ENCODE measurements at places on chromosomes 13 and 19. TPM values are rescaled to one million over a fixed set of nuclear protein-coding genes. Genes with fewer than 3 reads are reported as not detected.
A peak's percentile ranks its signal among the peaks of the same experiment; 100 is the strongest.

DNA sequence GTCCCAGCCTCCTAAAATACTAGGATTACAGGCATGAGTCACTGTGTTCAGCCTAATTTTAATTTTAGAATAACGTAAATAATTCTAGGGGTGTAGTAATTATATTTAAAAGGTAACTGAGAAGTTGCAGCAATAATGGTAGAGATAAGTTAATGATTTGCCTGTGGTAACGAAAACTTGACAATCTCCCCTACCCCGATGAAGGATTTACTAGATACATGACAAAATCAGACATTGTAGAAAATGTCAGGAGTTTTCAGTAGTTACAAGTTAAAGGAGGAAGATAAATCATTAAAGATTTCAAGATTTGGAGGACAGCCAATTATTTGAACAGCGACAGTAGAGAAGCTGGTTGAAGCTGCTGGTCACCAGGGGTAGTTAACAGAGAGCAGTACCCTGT, 652.2 kb upstream of the PCDH20 start:
- H3K36me3 ChIP-seq = no peaks in the 10 kb centered on the region
- H3K4me3 ChIP-seq = no peak overlapping the region
- no peaks in the 10 kb centered on the region for H3K4me1 ChIP-seq

DNA sequence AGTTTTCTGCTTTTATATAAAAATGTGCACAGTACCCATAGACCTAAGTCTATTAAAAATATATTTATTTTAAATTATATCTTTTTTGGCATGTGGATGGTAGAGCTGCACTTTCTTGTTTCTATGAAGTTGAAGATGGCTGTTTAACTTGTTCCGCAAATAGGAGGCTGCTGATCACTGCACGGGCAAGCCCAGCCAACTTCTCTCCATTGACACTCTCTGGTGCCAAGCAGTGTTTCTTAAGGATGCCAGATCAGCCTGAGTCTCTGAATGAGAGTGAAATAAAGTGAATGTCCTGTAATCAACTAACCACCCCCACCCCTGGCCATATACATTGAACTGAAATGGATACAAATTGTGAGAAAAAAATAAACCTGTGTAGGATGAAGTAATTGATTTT, 202.9 kb upstream of the KLHL1 start:
- no peak overlapping the region for H3K4me3 ChIP-seq
- no peak for DNase-seq
- no peaks in the 10 kb centered on the region for H3K36me3 ChIP-seq
- no peaks in the 10 kb centered on the region for H3K27me3 ChIP-seq

DNA sequence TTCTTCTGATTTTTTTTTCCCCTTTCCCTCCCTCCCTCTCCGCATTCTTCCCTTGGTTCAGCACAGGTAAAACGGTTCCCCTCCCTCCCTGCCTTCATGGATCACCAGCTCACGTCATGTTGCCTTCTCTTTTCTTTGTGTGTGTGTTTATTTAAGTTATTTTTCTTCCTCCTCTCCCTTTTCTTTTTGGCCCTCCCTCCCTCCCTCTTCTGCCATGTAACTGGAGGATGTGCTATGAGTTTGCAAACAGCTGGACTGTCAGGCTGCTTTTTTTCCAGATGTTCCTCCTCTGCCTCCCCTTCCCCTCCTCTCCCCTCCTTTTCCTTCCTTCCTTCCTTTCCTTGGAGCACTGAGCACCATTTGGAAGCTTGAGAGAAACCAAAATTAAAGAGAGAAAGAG, 2.0 kb downstream of the LENG9 start:
- H3K4me3 ChIP-seq = no peak overlapping the region
- no peak for DNase-seq
- no peaks in the 10 kb centered on the region for H3K27me3 ChIP-seq
- peaks cover 55% of the 10 kb centered on the region for H3K36me3 ChIP-seq
- peak overlapping the region; percentile 97 for H3K27ac ChIP-seq

- no peak overlapping the region for H3K27ac ChIP-seq
- peaks cover 48% of the 10 kb centered on the region for H3K36me3 ChIP-seq
- H3K4me3 ChIP-seq = no peak overlapping the region
- no peaks in the 10 kb centered on the region for H3K4me1 ChIP-seq
Measured at GRCh38 chr13:110645750-110646149, 30.4 kb downstream of the NAXD start.

Gene ZNF578
- not detected for total RNA-seq

GRCh38 chr19:13260883-13261653, 110.9 kb downstream of the IER2 start:
- no peaks in the 10 kb centered on the region for H3K4me1 ChIP-seq
- H3K4me3 ChIP-seq = no peak overlapping the region
- H3K27me3 ChIP-seq = no peaks in the 10 kb centered on the region
- DNase-seq = no peak
- no peaks in the 10 kb centered on the region for H3K36me3 ChIP-seq

DNA sequence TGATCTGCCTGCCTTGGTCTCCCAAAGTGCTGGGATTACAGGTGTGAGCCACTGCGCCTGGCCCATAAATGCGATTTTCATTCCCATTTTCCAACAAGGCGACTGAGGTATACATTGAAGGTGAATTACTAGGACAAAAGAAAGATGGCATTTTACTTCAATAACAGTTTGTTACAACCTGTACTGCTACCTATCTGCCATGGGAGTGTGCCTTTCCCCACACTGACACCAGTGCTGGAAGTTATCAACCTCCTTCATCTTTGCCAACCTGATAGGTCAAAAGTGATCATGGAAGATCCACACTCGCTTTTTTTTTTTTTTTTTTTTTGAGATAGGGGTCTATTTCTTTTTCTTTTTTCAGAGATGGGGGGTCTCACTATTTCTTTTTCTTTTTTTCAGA, 11.0 kb downstream of the CRX start:
- no peak overlapping the region for H3K27ac ChIP-seq
- no peak for DNase-seq
- no peaks in the 10 kb centered on the region for H3K36me3 ChIP-seq

DNA sequence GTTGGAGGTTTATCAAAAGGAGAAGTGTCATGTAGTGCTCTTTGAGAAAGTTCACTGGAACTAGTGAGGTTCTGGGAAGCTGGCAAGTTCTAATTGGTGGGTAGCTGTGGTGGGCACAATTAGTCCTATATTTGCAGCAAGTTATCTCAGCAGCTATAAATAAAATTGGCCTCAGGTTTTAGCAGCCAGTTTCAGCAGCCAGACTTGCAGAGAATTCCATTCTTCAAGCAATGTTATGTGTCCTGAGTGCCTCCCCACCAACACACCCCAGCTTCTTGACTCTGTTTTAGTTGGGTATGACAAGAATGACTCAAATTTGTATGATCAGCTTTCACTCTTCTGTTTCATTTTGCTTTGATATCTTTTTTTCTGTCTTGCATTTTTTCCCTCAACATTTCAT, 4.7 kb downstream of the IFT88 start:
- no peak overlapping the region for H3K27ac ChIP-seq
- no peaks in the 10 kb centered on the region for H3K27me3 ChIP-seq
- H3K36me3 ChIP-seq = no peaks in the 10 kb centered on the region

Gene BCAM
- 832 TPM for total RNA-seq

- H3K27me3 ChIP-seq = no peaks in the 10 kb centered on the region
- H3K4me3 ChIP-seq = no peak overlapping the region
- no peak for DNase-seq
- H3K36me3 ChIP-seq = no peaks in the 10 kb centered on the region
- no peaks in the 10 kb centered on the region for H3K4me1 ChIP-seq
Measured at GRCh38 chr13:108444448-108444847, 174.9 kb downstream of the TNFSF13B start.

GRCh38 chr13:34201050-34201913, 383.3 kb downstream of the RFC3 start:
- H3K4me3 ChIP-seq = no peak overlapping the region
- no peak for DNase-seq
- H3K36me3 ChIP-seq = no peaks in the 10 kb centered on the region
- H3K27ac ChIP-seq = no peak overlapping the region
- H3K27me3 ChIP-seq = no peaks in the 10 kb centered on the region
- no peaks in the 10 kb centered on the region for H3K4me1 ChIP-seq

Gene B3GLCT
- total RNA-seq = 8.8 TPM

- H3K4me3 ChIP-seq = no peak overlapping the region
- H3K27ac ChIP-seq = no peak overlapping the region
- DNase-seq = peak; percentile 81
- H3K27me3 ChIP-seq = no peaks in the 10 kb centered on the region
Measured at GRCh38 chr19:17496337-17496997, 15.0 kb upstream of the PGLS start.

GRCh38 chr13:106401081-106401480, 134.4 kb downstream of the EFNB2 start:
- no peaks in the 10 kb centered on the region for H3K4me1 ChIP-seq
- no peaks in the 10 kb centered on the region for H3K27me3 ChIP-seq
- no peaks in the 10 kb centered on the region for H3K36me3 ChIP-seq
- no peak overlapping the region for H3K4me3 ChIP-seq
- no peak for DNase-seq

Gene WDFY2
- total RNA-seq = 6.1 TPM

GRCh38 chr19:28023064-28023463, 1189.9 kb downstream of the UQCRFS1 start:
- DNase-seq = no peak

Data from ascending aorta (tissue), 2 donors.